AG04450 (cell line): ENCODE measurements at places on chromosomes 12 and 14.

DNA sequence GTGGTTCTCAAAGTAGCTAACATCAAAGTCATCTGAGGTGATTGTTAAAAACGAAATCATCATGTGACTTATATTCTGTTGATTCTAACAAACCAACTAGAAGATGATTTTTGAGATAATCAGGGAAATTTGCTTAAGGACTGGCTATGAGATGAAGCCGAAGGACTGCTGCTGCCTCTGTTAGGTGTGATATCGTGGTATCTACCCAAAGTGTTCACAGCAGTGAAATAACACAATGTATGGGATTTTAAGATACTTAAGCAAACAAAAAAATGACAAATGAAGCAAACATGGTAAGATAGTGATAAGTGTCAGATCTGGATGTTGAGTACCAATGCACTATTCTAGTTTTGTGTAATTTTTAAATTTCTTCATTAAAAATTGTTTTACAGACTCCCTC is 59.1 kb downstream of the GXYLT1 start:
- no peak for DNase-seq

GRCh38 chr14:78790271-78790670 is 620.1 kb downstream of the NRXN3 start:
- no peak for DNase-seq

- peak; percentile 13 for DNase-seq
Measured at GRCh38 chr14:64910847-64911495, 3.3 kb upstream of the CHURC1 start.

DNA sequence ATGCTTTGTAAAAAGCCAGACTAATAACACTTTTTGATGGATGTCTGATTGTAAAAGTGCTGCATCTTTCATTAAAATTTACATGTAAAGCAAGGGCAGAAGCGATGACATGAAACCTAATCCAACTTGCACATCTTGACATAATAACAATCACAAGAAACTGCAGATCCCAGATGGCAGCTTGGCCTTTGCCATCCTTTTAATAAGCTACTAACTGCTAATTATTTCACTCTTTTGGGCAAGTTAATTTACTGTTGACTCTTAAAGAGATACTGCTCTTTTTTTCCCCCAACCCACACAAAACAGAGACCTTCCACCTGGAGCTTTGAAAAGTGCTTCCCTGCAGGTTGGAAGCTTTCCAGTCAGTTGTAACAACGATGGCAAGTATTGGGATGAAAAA is 137.5 kb downstream of the NRXN3 start:
- no peak for DNase-seq

DNA sequence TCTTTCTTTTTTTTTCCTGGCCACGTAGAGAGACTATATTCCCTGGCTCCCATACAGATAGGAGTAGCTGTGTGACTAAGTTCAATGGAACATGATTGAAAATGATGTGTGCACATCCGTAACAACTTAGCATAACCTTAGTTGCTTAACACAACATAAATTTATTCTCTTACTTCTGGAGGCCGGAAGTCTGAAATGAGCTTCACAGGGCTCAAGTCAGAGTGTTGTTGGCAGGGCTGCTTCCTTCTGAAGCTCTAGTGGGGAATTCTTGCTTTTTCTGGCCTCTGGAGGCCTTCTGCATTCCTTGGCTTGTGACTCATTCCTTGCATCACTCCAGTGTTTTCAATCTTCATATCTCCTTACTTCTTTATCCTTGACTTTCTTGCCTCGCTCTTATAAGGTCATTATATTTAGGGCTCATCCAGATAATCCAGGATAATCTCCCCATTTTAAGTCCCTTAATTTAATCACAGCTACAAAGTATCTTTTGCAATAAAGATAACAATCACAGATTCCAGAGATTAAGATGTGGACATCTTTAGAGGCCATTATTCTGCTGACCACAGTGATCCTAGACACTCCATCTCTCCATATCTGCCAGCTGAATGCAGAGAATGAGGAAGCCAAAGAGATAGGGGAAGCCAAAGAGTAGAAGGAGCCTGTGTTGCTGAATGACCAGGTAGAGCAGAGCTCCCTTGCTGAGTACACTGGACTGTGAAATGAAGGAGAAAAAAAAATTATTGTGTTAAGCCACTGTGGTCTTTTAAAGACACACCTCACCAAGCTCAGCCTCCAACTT is 21.0 kb upstream of the SNX6 start:
- DNase-seq, result peak; percentile 98

DNA sequence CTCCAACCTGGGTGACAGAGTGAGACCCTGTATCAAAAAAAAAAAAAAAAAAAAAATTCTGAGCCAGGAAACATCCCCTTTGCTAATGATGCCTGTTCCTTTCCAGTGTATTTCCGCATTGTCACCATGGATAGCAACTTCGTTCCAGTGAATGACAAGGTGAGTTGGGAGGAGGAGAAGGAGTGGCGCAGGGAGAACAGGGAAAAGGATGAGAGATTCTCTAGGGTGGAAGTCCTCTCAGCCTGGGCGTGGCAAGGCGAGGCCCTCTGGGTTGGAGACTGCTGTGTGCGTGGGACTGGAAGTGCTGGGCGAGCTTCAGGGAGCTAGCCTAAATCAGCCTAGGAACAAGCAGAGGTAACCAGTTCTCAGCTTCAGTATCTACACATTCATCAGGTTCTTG is 7.2 kb downstream of the A2ML1 start:
- DNase-seq, result no peak

GRCh38 chr12:43357141-43357540 is 194.9 kb downstream of the ADAMTS20 start:
- DNase-seq, result no peak

DNA sequence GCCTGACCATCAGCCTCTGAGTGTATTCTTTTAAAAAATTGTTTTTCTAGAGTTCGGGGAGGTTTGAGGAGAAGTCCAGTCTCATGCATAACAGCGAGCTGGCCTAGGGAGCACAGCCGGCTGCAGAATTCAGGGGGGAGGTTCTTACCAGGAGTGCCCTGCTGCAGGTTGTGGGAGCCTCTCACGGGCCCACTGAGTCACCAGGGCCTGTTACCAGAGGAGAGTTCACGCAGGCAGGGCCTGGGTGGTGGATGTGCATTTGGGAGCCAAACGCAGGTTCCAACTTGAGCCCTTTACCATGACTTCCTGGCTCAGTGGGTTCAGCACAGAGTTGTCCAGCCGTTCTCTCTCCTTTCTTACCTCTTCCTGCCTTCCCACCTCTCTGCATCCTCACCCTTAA is 14.4 kb downstream of the CD9 start:
- DNase-seq, result no peak
